ENCODE measurements at places on chromosomes 2 and 18.

DNA sequence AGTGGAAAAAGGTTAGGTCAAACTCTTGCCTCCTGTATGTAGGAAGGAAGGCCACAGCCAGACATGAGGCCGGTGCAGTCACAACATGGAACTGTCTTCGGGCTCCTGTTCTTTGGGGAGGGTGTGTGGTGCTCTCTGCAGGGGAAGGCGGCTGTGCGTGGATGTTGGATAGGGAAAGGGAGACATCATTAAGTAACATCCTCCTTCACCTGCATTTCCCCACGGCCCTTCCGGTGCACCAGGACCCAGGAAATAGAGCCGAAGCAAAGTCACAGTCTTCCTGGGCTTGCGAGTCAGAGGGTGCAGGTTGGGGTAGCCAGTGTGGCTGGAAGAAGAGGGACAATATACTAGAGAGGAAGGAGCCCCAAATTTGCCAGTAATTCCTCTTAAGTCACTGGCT, 78.9 kb upstream of the SMAD7 start:
- no peak for DNase-seq

- no peak for DNase-seq
Measured at GRCh38 chr2:17792515-17792914, 23.7 kb upstream of the MSGN1 start.

GRCh38 chr2:85529809-85530208, 9.2 kb upstream of the MAT2A start:
- DNase-seq: no peak

GRCh38 chr2:157868993-157869392, 7.1 kb downstream of the ACVR1 start:
- no peak for DNase-seq

DNA sequence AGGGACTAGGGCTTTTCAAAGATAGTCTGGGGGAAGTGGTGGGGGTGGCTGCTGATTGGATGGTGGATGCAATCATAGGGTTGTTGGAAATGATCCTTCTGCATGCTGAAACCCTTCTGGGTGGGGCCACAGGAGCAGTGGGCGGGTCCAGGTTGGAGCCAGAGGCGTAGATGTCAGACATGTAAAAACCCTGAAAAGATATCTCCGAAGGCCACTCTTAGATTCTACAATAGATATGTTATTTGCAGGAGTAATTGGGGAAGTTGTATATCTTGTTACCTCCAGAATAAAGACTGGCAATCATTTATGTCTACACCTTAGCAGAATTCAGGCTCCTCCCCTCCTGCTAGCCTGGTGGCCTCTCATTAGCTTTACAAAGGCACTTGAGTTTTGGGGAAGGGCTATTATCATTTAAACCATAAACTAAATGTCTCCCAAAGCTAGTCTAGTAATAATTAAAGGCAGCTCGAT, 8.2 kb upstream of the FAM98A start:
- DNase-seq: no peak

- DNase-seq: no peak
Measured at GRCh38 chr2:163207693-163208370, 369.3 kb upstream of the KCNH7 start.

DNA sequence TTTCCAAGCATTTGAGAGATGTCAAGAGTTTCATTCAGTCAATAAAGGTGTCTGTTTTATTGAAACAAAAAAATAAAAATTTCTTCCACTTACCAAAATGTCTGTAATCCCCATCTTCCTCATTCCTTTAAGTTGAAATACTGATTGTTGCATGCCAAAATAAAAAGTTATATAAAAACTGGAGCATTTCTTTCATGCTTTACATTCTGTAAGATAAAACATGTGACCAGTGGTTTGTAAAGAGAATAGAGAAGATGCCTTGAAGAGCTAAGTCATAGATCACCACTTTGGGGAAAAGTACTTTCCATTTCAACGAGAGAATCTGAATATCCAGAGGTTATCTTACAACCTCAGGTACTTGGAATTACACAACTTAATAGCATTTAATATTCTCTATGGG, 35.9 kb upstream of the MYO1B start:
- DNase-seq: no peak

DNA sequence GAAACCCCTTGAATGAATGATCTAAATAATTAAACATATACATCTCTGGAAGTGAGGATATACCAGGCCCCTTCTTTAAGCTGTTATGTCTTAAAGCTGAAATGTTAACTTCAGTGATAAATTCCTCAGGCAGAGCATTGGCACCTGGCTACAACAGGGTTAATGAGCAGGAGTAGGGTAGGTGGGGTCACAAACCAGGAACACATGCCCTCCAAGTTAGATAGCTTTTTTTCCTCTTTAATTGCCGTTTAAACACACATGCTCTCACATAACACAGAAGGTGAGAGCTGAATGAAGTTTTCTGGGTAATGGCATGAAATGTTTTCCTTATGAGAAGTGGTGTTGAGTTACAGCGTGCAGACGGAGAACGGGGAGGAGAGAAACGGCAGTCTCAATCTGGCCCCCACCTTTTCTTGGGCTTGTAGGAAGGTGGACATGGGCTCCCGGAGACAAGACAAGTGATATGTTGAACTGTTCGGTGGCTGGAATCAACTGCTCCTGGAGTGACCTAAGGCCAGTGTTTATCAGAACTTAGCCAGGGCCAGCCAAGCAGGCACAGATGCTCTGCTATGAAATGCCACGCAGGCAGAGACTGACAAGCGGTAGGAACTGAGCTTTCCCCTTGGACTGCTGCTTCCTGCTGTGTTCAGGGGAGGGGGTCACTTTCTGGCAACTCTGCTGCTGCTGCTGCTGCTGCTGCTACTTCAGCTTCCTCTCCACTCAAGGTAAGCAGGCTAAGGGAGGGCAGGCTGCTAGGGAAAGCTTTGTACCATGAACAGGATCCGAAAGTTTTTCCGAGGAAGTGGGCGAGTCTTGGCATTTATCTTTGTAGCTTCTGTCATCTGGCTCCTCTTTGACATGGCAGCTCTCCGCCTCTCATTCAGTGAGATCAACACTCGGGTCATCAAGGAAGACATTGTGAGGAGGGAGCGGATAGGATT, at the start of gene GALNT5:
TSS of gene GALNT5 (plus strand) at position 394 of the 941 bp plus-strand sequence. CDS start at position 772, 378 bp downstream.
- peak; percentile 17 for DNase-seq

DNA sequence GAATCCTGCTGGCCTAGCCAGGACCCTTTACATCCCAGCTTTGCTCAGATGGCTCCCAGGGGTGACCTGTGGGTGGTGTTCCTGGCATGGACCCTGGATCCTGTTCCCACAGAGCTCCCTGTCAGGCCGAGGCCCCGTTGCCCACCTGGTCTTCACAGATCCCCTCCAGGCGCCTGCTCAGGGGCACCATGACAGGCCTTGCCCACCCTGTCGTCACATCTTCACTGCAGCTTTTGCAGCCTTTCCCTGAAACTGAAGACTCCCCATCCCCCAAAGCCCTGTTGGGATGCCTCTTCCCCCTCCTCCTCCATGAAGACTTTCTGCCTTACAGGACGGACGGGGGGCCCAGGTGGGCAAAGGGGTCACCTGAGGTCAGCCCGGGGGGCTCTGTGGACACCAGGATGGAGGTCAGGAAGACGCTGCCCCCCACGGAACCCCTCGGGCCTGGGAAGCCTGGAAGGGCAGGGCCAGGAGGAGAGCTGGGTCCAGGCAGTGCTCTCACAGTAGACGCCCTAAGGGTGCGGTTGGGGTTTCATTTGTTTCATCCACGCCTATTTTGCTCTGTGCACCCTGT, 13.0 kb upstream of the KIF1A start:
- DNase-seq: no peak
